K562 (cell line): ENCODE measurements at places on chromosomes 3 and 15. TPM values are rescaled to one million over a fixed set of nuclear protein-coding genes. Genes with fewer than 3 reads are reported as not detected.

- DNase-seq = no peak
Measured at GRCh38 chr3:154428286-154429206, 1.4 kb downstream of the GPR149 start.

- DNase-seq = no peak
Measured at GRCh38 chr3:134351427-134351826, 22.8 kb downstream of the AMOTL2 start.

DNA sequence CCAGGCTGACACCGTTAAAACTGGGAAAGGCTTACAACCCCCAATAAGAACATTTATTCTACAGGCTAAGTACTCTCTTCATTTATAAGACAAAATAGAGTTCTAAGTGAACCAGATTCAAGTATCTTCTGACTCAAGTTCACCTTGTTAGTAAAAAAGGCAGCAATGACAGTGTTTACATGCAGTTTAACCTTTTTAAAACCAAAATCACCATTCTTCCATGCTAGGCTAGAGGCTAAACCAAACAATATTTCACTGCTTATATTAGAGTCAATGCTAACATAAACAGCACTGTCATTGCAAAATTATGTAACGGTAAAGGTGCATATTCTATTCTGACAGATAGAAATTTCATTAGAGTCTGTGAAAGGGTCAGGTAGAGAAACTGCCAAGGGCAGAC is 118.0 kb downstream of the FBN1 start:
- no peak for DNase-seq

MUC4 gene
- total RNA-seq = 0.11 and 0.31 TPM in 2 replicates

AADACL2 gene
- total RNA-seq = not detected in 2 replicates

SKOR1 gene
- total RNA-seq = 0.31 TPM in 2 replicates

PRR20G gene
- not detected in 2 replicates for total RNA-seq
